ENCODE measurements at places on chromosomes 3 and 15.

- DNase-seq = no peak
These were observed 76.8 kb upstream of the GATA2 start for GRCh38 chr3:128569756-128570155.

GRCh38 chr3:23446301-23446700 lies 243.2 kb downstream of the UBE2E2 start:
- no peak for DNase-seq

DNA sequence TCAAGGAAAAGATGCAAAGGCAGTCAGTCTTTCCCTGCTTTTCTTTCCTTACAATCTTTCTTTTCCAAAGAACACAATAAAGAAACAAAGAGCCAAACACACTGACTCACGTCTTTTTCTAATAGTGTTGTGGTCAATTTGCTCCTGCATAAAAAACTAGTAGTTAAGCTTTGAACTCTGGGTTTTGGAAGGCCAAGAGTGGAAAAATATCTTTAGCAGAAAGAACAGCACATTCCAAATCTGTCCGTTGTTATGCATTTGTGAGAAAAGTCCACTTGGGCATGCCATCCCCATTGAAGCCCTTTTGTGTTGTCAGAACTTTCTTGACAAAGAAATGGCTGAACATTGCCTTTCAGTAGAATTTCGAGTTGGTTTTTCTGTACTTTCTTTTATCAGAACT lies 18.2 kb downstream of the COL8A1 start:
- DNase-seq = no peak

DNA sequence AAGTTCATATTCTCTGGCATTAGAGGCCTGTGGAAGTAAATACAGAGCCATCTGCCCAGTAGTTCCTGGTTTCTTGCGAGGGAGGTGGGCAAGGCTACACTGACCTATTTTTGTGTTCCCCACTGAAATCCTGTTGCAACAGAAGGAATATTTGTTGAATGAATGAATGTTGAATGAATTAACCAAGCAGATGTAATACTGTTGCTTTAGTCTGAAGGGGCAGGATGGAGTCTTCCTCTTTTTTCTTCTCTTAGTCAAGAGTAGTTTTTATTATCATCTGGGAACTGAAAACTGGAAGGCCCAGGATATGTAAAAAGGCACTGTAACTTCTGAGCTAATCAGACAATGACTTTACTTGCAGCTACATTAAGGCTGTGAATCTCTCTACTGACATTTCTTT lies 17.1 kb downstream of the BLOC1S6 start:
- DNase-seq = no peak

DNA sequence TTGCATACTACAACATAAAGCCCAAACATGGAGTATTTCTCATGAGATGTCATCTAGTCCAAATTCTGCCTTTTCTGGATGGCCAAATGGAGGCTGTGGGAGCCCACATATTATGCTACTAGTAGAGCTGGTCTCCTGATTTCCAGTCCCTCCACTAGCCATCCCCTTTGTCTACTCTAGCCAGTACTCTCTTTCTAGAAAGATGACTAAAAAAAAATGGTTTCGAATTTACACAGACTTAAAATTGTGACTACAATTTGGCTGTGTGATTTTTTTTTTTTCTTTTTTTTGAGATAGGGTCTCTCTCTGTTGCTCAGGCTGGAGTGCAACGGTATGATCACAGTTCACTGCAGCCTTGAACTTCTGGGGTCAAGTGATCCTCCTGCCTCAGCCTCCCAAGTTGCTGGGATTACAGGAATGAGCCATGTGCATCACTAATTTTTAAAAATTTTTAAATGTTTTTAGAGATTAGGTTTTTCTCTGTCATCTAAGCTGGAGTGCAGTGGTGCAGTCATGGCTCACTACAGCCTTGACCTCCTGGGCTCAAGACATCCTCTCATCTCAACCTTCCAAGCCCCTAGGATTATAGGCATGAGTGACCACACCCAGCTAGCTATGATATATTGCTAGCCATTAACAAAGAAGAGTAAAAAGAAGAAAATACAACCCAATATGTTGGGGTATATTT lies 273.9 kb downstream of the ADAMTSL3 start:
- no peak for DNase-seq

DNA sequence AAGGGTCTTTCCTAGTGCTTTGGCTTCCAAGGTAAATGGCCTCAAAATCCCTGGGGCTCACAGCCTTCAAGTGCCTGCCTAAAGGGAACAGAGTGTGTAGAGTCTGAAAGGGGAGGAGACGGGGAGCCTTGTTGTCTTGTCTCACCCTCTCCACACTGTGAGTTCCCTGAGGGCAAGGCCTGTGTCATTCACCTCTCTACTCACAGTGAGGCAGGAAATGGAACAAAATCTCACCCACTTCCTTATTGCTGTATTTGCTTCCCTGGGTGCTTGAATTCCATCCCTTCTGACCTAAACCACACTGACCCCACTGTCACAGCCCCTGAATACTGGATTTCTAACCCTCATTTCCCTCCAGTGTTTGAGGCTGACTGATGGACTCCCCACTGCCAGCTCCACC lies 197.5 kb downstream of the EPHB1 start:
- no peak for DNase-seq

- DNase-seq = no peak
These were observed 614 bp upstream of the MINDY2 start for GRCh38 chr15:58770519-58770856.

DNA sequence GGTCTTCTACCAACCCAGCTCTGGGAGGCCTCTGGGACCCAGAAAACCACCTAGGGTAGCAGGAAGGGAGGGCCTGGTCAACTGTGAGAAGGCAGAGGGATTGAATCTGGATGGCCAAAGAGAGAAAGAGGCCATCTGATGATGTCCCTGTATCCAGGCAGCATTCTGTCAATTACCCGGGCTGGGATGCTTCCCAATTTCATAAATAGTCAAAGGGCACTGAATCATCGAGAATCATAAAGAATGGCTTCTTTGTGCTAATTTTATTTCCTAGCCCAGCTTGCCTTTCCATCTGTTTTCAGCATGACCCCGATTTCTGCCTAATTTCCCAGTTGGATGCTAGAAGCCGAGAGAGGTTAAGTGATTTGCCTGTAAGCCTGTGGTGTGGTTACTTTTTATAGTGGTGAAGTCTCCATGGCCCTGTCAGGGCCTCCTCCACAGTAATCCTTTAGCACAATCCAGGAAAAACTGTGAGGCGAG lies 129.2 kb downstream of the FAM43A start:
- DNase-seq = no peak

DNA sequence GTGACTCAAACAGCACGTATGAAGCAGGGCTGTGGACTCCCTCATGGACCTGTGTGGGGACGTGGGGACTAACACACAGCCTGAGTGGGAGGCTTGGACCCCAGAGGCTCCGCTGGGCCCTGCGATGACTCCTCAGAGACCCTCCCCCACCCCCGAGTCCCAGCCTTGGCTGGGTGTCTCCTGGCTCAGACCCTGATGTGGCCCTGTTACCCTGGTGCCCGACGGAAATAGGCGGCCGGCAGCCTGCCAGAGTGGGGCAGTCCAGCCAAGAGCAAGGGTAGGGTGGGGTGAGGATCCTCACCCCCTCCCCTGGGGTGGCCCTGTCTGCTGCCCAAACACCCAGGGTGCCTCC lies 15.3 kb downstream of the TNK2 start:
- DNase-seq = no peak

GRCh38 chr3:82229397-82229796 lies 468.0 kb upstream of the GBE1 start:
- DNase-seq = no peak

DNA sequence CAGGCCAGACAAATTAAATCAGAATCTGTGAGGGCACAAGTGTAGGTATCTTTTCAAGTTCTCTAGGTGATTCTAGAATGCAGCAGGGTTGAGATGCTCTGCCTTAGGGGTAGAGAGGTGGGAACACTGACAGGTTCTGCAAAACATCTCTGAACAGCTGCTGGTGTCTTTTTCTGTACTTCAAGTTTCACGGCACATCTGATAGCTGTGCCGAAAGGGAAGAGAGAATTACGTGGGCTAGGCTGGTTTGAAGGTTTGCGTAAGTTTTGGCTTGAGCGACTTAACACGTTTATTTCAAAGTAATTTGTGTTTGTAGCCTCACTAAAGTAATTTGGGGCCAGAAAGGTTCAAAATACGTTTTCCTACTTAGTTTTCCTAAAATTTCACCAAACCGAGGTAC lies 22.5 kb downstream of the PXK start:
- no peak for DNase-seq
